ENCODE measurements at places on chromosomes 7 and 10.

DNA sequence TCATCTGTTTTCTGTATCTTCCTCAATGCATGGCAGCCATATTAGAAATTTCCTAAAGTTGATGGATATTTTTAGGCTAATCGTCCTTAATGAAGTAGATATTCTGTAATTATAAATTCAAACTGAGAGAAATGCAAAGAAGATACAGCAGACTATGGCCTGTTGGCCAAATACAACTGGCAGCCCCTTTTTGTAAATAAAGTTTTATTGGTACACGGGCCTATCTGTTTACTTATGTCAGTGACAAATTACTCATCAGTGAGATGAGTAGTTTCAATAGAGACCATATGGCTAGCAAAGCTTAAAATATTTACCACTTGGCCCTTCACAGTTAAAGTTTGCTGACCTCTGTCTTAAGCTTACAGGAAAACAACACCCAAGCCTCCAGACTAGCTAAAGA lies 112.3 kb downstream of the HTR7 start:
- DNase-seq = no peak

DNA sequence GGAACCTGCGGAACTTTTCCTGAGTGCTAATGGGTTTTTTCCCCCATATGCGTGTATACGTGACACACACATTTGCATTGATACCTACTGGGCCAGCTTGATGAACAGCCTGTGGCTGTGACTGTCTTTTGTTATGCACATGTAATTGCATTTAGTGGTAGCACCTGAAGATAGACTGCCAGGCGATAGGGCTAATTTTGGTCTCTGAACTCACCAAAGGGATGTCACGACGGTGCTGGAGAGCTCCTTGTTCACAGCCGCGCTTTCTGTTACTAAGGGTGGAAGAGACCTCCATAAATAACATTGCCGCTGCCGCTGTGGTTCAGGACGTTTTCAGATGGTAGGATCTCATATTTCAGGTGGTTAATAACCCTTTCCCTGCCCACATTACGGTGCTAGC lies 133.2 kb downstream of the CAMK1D start:
- no peak for DNase-seq

DNA sequence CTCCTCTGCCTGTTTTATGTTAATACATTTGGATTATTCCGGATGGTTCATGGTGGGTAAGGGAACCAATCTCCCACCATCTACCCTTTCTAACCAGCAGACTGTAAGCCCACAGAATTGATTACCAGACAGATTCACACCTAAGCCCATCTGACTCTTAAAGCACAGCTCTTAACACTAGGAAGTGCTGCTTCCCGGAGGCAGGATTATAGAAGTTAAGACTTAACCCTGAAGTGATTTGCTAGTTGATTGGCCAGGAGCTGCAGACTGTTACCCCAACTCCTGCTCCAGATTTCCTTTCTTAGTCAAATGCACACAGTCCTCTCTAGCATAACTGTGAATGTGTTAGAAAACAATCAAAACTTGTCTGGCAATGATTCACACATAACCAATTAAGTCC lies 221.7 kb downstream of the CDK14 start:
- DNase-seq = no peak

DNA sequence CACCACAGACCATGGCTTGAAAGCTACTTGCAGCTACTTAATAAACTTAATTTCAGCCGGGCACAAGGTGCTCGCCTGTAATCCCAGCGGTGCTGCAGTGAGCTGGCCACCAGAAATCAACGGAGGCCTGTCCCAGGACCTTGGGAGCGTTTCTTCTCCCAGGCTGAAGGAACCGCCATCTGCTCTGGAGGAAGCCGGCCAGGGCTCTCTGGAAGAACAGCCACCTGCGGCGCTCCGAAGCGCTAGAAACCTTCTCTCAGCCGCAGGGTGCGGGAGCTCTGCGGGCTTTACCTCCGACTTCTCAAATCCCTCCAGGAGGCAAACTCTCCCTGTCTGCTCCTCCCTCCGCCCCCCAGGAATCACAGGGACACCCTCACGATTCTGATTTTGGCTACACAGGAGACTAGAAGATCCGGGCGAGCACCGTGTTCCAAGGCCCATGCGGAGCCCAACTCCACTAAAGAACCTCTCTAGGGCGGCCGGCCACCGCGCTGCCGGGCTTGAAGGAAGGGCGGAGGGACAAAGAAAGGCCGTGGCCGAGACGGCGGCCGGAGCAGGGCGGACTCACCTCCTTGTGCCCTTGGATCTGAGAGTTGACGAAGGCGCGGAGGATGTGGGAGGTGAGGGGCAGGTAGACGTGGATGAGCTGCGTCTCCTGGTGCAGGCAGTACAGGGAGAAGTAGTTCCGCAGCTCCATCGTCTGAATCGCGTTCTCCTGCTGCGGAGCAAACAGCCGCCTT lies 14.4 kb downstream of the NUDT1 start:
- DNase-seq = no peak

GRCh38 chr10:72455889-72456595 lies 101.3 kb upstream of the DNAJB12 start:
- no peak for DNase-seq

DNA sequence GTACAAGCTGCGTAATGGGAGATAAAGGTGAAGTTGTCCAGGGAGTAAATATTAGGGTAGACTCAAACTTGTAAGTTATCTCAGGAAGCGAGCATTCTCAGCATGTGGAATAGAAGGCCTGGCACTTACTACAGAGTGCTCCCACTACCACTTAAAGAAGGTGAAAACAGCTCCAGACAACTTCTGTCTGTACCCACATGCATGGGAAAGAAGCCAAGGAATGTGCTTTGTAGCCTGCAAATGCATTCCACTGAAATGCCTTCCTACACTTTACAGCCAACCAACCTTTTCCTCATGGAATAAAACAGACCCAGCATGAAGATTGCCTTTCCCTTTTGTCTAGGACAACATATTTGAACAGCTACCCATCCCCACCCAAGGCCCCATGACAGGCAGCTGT lies 45.4 kb upstream of the NPSR1 start:
- no peak for DNase-seq

DNA sequence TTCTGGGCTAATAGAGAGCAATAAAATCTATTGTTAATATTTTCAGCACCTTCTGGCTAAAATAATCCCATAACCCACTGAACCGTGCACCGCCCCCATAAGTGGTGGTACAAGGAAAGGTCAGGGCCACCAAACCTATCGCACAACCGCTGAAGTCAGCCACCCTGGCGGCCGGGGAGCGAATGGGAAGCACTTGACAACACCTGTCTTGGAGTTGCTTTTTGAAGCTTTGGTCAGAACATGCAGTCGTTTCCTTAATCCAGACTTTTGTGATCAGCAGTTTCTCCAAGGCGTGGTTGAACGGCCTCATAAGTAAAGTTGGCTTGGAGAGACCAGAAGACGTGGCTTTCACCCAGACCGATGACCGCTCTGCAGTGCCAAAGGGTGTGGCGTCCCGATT lies 97.4 kb downstream of the DNAJB6 start:
- no peak for DNase-seq

DNA sequence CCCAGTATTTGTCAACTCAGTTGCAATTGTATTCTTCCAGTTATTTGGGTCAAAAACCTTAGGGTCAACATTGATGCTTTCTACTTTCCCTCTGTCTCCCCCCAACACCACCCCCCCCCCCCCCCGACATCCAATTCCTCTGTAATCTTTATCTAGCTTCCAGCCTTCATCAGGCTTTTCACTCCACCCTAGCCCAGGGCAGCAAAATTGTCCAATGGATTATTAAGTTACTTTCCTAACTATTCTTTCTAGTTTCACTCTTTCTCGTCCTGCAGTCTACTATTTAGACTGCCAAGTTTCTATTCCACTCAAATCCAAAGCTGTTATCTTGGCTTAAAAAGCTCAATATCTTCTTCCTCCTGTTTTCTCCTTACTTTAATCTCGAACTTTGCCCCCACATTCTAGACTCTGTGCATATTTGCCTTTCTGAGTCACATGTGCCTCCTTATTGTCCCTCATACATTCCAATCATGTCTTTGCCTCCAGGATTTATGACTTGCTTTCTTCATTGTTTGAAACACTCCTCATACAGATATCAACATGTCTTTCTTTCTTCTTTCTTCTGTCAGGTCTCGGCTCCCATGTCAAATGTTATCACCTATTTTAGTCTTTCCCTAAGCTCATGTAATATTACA lies 196.6 kb upstream of the TMEM196 start:
- DNase-seq = no peak

GRCh38 chr10:78542521-78542920 lies 508.9 kb downstream of the RPS24 start:
- no peak for DNase-seq

DNA sequence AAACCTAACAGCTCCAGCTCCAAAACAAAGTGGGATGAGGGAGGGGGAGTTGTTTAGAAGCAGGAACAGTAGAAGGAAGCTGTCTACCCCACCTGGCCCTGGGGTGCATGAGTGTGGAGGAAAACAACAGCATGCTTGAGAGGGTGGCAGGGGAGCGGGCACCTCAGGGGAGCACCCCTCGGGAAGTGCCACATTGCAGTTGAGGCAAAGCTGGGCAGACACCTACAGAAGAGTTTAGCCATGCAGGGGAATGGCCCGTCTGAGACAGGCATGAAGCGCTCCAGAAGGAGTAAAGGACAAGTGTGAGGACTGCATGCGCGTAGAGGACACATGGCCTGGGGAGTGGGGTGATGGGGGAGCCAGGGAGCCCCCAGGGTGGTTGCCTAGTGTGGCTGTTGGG lies 18.1 kb downstream of the CHAT start:
- no peak for DNase-seq

DNA sequence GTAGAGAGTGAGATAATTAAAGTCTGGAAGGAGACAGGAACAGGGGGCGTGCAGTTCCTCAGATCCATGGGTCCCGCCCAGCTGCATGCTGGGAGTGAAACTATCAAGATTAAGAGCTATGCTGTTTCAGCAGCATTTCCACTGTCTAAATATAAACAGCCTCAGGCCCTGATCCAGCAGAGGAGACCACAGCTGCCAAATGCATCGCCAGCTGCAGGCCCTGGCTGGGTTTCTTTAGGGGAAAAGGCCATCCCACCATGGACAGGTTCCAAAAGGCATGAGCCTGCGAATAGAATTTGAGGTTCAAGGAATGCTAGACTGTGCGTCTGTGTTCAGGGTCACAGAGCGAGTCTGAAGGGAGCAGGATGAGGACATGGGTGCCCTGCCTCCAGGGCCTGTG lies 411.4 kb downstream of the PAXIP1 start:
- no peak for DNase-seq

GRCh38 chr10:118595598-118596425 lies at the start of gene PRLHR:
Gene PRLHR (minus strand): TSS chr10:118595648. CDS start chr10:118595244, 404 bp downstream.
- no peak for DNase-seq

Measured in amniotic stem cell (primary cell).